Activated CD8-positive, alpha-beta memory T cell treated with anti-CD3 and anti-CD28 coated beads for 1 hour (primary cell): ENCODE measurements at places on chromosomes 6 and 20.

DNA sequence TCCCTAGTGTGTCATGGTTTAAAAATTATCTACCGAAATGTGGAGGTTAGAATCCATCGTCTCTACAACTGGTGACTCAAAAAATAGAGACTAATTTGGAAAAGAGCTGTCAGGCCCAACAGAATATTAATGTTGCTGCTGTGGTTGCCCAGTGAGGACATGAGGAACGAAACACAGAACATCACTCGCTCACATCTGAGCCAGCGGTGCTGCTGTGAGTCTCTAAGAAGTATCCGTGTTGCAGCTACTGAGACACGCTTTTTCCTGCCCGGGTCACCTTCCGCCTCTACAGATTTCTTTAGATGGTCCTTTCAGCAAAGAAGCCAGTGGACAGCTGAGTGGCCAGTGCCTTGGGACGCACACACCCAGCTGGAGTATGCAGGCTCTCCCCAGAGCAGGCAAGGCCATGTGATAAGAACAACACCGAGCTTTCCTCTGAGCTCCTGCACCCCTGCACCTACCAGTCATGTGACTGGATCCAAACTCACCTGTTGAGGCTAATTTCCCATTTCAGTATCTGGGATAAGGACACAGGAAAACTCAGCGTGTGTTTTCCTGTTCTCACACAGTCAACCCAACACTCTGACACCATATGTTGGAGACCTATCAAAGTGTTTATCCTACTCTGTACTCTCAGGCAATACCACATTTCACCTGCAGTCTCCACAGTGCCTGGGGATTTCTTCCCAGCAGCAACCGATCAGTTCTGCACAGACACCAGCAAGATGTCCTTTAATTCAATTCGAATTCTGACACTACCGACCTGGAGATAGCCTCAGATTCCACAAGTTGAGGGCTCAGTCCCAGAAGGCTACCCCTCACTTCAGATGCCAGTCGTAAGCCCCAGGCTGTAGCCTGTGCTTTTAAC is 119.0 kb upstream of the RPS6KA2 start:
- DNase-seq: no peak

DNA sequence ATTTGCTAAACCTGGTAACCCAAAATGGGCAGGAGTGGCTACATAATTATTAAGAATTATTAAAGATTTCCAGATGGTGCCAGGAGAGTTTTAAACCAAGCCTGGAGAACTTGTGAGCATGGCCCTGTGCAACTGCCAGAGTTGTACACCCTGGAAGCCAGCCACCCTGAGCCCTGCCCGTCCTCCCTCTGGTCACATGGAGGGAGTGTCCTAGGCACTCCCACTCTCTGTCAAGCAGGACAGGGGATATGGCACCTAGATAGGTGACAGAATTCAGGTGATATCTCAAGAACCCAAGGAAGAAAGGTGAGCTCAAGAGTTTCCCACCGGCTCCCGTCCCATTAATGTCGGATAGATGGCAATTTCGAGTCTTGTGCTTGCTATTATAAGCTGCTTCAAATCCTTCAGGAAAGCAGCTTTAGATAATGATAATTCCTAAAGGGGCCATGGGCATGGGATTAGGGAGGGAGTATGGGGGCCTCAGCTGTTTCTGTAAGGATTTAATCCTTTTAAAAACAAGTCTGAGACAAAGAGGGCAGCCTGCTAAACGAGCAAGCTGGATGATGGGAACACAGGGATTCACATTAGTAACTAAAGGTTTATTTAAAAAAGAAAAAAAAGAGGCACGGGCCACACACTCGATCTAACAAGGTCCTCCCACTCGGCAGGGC is 169.1 kb downstream of the BMP7 start:
- DNase-seq: no peak

DNA sequence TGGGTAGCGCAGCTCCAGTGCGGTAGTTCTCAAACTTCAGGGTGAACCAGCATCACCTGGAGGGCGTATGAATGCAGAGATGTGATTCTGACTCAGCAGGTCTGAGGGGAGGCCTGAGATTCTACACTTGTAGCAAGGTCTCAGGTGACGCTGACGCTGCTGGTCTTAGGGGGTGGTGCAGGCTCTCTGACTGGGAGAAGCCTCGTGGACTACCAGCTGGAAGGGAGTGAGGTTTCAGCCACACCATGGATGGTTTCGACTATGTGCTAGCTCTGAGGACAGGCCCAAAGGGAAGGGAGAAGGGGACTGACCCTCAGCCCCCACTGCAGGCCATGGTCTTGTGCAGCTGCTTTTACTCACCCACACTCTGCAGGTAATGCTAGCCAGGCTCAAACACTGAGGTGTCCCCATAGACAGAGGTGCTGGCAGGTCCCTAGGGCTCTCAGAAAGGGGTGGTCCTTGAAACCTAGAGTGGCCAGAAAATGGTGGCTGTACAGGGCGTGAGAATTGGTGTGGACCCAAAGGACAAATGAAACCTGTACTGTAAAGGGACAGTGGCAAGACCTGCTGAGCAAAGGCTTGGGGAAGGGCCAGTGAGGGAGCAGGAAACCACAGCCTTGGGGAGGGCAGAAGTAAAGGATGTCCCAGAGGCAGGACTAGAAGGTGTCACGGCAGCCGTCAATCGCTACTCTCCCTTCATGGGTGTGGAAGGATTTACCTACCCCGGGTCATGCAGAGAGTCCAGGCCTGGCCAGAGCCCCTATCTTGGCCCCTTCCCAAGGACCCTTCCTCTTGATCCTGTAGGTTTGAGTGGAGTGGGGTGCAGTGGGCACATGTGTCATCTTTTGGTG is 52.7 kb downstream of the EBF4 start:
- no peak for DNase-seq

GRCh38 chr6:8200255-8200654 is 97.9 kb upstream of the EEF1E1 start:
- DNase-seq: no peak

- no peak for DNase-seq
These were observed 380.9 kb upstream of the RGS17 start for GRCh38 chr6:153511896-153512496.

DNA sequence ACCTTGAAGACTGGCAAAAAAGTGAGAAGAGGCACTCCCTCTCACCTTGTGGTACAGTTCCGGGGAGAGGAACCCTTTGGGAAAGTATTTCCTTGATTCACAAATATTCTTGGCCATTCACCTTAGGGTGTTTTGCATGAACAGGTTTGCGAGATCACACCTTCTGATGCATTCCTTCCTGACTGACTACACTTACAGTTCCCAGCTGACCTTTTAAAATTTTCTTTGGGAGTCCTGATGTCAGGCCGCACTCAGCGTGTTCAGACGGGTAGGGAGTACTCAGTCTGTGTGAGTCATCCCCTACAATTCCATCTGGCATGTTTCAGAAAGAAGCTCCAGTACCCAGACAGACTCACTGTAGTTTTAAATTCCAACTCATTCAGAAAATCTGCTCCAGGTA is 1.7 kb downstream of the ADGRF4 start:
- DNase-seq: no peak

DNA sequence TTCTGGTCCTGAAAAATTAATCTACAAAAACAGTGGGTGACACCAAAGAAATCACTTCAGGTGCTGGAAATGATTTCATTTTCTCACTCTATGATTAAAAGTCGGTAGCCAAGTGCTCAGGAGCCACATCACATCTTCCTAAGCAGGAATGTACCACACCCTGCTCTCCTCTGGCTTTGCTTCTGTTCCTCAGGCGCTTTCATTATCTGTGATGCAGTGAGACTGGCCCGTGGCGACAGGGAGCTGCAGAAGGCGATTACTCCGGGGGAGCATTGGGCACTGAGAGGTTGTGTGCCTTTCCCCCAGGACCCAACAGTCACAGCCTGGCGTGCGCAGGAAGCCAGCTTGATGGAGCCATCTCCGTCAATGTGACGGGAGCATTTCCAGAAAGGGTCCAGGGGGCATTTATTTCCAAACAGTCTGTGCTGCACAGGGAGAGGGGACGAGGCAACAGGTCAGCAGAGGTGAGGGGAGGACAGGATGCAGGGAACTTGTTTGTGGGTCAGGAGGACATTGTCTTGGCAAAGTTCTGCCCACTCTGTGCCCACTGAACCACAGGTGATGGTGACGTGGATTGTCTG is 5.6 kb upstream of the ZNF831 start:
- DNase-seq: no peak

DNA sequence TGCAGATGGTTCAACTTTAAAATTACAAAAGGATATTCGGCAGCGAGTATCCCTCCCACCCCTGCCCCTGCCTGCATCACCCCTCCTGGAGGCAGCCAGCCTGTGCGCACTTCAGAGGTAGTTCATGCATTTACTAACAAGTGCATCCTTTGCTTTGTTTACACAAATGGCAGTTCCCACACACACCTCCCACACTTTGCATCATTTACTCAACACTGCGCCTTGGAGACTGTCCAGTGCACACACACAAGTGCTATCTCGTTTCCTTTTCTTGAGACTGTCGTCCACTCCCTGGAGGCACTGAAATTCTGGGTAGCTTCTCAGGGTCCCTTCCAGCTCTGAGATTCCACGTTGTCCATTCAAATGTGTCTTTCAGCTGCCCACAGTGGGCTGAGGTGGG is 53.1 kb upstream of the VSX1 start:
- no peak for DNase-seq

- no peak for DNase-seq
These were observed 73.1 kb downstream of the ADTRP start for GRCh38 chr6:11705483-11705882.

- no peak for DNase-seq
These were observed 181.6 kb upstream of the RNF217 start for GRCh38 chr6:124780623-124781022.

DNA sequence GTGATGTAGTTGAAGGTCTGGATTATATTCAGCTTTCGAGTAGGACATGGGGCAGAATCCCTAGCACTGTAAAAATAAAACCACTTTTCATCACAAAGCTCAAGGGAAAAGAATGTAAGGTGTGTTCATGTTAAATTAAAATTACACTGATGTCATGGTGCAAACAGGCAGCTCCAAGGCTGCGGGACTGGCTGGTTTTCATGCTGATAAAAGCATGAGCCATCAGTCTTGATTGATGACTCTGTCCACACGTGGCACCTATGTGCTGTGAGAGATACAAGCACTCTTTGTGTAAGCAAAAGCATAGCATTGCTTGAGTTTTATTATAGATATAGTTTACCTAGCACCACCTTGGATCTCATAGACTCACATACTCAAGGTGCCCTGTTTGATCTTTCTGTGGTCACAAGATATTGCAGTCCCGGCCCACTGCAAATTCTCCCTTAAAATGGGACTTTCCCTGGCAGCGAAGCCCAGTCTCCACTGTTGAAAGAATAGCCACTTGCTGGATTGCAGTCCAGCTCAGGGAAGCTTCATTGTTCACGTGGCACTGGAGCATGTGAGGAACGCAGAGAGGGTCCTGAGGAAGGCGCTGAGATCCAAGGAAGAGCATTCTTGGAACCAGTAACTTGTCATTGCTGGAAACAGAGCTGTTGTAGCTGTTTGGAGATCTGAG is 90.6 kb downstream of the TIAM2 start:
- no peak for DNase-seq

DNA sequence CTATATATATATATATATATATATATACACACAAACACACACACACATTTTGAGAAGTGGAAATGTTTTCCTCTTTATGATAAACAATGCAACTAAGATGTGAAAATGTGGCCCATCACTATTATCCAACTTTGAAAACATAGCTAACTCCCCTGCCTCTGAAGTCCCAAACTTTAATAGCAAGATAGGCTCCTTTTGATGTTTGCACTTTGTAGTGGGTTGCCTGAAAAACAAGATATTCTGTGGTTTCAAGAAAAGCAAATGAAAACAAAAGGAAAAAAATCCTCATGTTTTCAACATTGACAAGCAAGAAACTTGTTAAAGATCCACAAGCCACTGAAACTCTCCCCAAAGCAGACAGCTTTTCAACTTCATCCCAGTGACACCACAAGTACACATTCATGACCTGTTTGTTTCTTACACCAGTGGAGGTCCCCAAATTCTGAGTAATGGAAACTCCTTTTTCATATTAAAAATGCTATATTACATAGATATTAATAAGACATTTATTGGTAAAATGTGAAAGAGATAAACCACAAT is 90.0 kb downstream of the IPCEF1 start:
- no peak for DNase-seq

GRCh38 chr6:24207413-24207812 is 81.4 kb downstream of the NRSN1 start:
- no peak for DNase-seq

DNA sequence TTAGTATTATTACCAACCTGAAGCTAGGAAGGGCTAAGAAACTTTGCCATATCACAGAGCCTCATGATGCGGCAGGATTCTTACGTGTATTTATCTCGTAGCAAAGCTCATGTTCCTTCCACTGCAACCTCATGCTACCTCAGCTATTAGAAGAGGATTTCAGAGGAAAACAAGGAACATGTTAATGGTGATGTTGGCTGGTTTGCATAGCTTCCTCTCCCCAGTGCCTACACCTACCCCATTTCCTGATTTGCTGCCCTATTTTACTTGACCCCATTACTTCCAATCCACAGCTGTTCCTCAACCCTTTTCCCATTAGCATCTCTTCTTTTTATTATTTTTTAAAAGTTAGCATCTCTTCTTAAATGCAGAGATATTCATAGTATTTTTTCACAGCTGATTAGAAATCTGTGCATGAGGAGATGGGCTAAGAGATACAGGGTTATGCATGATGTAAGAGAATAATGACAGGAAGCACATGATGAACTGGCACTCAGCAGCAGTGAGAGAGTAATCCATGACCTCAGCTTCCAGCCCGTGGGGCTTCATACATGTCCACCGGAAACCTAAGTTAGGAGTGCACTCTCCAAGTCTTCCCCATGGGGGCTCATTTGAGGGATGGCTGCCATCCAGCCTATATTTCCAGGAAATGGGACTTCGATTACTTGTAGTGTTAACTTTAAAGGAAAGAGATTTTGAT is 106.1 kb upstream of the ASF1A start:
- no peak for DNase-seq

DNA sequence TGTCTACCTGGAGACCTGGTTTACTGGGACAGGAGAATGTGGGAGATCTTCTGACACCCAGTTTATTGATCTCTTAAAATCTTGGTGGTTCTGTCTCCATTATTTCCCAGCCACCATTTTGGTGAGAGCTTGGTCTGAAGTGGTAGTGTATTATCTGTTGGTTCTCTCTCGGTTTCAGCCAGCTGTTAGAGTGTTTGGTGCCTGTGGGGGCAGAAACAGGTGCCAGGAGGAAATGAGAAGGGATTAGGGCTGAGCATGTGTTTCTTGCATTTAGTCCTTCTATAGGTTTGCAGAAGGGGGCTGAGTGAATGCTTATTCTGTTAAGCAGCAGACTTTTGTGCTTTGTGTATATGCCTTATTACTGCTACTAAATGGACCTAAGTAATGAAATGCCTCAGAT is 9.6 kb downstream of the JARID2 start:
- DNase-seq: no peak
